ENCODE measurements at places on chromosomes 16 and 17. TPM values are rescaled to one million over a fixed set of nuclear protein-coding genes. Genes with fewer than 3 reads are reported as not detected.

CMIP gene
- total RNA-seq, result 4.9 TPM

MYH3 gene
- 0.06 TPM for total RNA-seq

TMEM186 gene
- 6.5 TPM for total RNA-seq

LRRC36 gene
- total RNA-seq, result not detected

RHBDL3 gene
- 0.25 TPM for total RNA-seq

PPM1E gene
- total RNA-seq, result 0.92 TPM

NEUROD2 gene
- not detected for total RNA-seq

CCDC144A gene
- total RNA-seq, result 0.05 TPM

SCPEP1 gene
- total RNA-seq, result 70.1 TPM

VTN gene
- total RNA-seq, result 7.6 TPM

Measured in NCI-H460 (cell line).